ENCODE measurements at places on chromosomes 4 and X. TPM values are rescaled to one million over a fixed set of nuclear protein-coding genes. Genes with fewer than 3 reads are reported as not detected.
A peak's percentile ranks its signal among the peaks of the same experiment; 100 is the strongest.

GRCh38 chrX:153366119-153366518 lies 32.2 kb downstream of the ZNF275 start:
- DNase-seq, result no peak

GRCh38 chr4:38562751-38563198 lies 101.2 kb upstream of the KLF3 start:
- peak; percentile 52 for DNase-seq

- DNase-seq, result no peak
Observed at GRCh38 chrX:145396612-145397011, 149.3 kb downstream of the SPANXN1 start.

DNA sequence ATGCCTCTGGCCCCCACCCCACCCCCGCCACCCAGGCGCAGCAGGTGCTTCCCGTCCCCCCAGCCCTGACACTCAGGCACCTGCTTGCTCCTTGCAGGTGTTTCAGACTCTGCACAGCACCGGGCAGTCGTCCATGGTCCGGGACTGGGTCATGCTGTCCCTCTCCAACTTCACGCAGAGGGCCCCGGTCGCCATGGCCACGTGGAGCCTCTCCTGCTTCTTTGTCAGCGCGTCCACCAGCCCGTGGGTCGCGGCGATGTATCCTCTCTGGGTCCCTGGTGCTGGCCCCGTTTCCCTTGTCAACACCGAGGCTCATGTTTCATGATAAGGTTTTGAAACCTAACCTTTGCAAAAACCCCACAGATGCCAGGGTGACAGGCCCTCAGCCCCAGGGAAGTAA lies 10.2 kb upstream of the MSANTD1 start:
- no peak for DNase-seq

DNA sequence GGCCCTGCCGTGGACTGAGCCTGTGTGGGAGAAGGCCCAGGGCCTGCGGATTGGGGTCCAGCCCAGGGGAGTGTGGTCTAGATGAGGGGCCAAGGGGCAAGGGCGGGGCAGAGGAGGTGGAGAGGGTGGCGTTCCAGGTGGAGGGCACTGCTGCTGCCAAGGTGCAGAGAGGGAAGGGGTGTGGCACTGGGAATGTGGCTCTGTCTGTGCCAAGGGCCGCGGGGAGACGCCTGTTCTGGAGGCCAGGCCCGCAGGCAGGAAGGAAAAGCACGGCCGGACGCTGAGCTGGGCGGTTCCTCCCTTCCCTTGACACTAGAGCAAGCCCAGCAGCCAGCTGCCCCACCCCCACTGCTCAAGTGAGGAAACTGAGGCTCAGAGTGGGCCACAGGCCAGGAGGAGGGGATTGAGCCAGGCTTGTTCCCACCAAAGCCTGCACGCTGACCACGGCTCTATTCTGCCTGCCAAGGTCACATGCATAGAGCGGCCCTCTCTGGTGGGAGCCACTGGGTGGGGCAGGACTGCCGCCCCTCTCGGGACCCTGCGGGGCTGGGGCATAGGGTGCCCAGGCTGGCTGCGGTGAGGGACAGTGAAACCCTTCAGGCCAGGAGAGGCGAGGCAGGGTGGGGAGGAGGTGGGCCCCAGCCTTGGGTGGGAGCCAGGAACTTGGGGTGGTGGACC lies 13.0 kb downstream of the SH3BP2 start:
- peak; percentile 97 for DNase-seq

ADH1A gene
- total RNA-seq, result 1.0 TPM

SCD5 gene
- 3.2 TPM for total RNA-seq

DUSP9 gene
- total RNA-seq, result not detected

- DNase-seq, result peak; percentile 50
Observed at GRCh38 chr4:26028793-26029567, 115.0 kb downstream of the SMIM20 start.

TRAM1L1 gene
- 0.70 TPM for total RNA-seq

TLL1 gene
- 2.4 TPM for total RNA-seq

UGT8 gene
- 58.1 TPM for total RNA-seq

STOX2 gene
- 1.8 TPM for total RNA-seq

GRCh38 chrX:103571726-103572125 lies 13.6 kb upstream of the TCEAL4 start:
- no peak for DNase-seq

DNA sequence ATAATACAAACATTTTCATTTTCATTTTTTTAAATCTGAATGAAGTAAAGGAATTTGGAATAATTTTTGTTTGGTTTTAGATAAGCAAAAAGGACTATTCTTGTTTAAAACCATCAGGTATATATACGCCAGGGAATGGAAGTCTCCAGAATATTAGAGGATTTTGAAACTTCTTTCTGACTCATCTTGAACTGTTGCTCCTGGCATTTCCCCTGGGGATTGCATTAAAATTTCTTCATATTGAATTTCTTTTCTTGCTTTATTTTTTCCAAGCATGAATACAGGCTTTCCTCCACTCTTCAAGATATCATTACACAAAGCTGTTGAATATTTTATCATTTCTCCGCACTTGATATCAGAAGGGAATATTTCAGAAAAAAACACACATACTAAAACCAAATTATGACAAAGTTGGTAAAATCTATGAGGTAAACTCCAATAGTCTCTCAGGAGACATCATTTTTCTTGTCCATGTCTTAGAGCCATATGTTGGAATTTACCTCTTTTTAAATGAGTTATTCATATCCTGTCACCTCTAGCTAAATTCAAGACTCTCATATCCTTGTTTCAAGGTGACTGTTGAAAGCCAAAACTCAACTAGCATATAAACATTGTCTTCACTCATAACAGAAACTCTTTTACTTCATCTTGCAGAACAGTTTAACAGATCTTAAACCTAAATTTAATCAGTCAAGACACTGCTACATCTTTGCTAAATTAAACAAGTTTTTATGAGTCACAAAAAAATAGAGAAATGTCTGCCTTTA lies 20.7 kb upstream of the CSN1S1 start:
- no peak for DNase-seq

CTAG1A gene
- total RNA-seq, result not detected

- DNase-seq, result no peak
Observed at GRCh38 chrX:13966793-13967125, 62.9 kb downstream of the GEMIN8 start.

SPIN4 gene
- total RNA-seq, result 4.6 TPM

DNA sequence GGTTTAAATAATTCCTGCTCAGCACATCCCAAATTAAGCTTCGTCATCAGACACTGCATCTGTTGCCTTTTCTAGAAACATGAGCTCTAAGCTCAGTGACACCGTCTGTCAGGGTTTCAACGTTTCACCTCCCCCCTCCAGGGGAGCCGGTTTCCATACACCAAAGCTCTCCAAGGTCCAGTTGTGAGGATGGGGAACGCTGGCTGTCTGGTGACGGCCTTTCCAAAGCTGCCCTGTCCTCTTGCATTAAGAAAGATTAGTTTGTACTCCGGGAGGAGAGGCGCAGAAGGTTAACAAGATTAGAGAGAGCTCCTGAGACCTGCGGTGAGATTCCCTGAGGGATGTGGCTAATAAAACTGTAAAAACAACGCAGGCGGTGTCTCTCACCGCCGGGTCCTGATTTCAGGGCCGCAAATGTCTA lies 43.2 kb downstream of the ASMT start:
- DNase-seq, result no peak

DNA sequence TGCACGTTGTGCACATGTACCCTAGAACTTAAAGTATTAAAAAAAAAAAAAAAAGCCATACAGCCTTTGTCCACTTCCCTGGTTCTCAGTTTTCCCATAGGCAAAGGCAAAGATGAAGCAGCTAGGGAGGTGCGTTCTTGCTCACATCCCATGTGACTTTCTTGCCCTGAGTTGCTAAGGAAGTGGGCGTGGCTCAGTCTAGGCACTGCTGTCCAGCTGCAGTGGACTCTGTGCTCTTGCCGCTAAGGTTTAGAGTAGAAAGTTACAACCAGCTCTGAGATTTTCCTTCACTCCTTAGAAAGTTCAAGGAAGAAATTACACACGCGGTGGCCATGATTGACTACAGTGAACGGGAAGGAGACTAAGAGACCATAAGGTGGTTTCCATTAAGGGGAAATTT lies 144.7 kb downstream of the NAA11 start:
- peak; percentile 10 for DNase-seq

DNA sequence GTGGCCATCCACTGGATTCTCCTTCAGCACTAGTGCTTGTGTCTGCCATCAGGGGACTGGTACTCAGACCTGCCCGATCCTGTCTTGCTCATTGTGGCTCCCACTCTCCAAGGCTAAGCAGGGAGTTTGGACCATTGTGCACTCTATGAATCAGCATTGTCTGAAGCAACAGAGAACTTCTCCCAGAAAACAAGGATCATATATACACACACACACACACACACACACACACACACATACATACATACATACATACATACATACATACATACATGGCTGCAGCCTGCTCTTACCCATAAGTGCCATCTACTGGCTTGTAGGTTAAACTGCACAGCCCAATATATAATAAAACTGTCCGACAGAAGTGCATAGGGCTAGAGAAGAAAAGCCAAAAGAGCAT lies 345.3 kb upstream of the LCORL start:
- DNase-seq, result no peak

GRCh38 chrX:45758319-45758718 lies 557.6 kb upstream of the DIPK2B start:
- DNase-seq, result no peak

- no peak for DNase-seq
Observed at GRCh38 chr4:86032476-86033022, 327.3 kb downstream of the MAPK10 start.

WDR17 gene
- 0.89 TPM for total RNA-seq

DNA sequence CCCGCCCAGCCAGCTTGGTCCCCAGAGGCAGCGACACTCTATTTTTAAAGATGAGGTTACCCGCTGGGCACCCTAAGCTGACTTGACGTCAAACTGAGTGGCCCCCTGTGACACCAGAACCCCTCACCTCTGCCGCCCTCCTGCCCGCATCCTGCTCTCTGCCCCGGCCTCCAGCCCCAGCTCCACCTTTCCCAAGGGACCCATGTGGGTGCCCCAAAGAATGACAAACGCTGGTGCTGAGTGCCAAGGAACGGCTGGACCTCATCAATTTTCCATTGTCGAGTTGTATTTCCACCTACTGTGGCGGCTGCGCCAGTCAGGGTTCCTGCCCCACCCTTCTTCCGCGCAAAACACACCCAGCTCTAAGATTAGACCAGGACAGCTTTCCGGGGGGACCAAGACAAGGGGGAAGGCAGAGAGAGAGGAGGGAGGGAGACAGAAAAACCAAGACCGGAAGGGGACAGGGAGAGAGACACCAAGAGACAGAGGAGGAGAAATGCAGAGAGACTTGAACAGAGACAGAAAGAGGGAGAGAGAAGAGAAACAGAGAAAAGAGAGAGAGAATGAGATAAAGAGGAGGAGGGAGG lies 2.0 kb downstream of the PRKX start:
- DNase-seq, result peak; percentile 38

DNA sequence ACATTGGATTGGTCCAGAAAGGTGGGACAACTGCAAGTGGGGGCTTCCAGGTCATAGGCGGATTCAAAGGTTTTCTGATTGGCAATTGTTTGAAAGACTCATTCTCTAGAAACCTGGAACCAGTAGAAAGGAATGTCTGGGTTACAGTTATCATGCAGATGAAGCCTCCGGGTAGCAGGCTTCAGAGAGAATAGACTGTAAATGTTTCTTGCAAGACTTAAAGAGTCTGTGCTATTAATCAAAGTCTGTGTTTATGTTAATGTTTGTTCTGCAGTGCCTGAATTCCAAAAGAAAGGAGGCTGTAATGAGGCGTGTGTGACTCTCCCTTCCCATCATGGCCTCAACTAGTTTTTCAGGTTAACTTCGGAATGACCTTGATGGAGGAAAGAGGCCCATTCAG lies 43.9 kb upstream of the GC start:
- no peak for DNase-seq

DNA sequence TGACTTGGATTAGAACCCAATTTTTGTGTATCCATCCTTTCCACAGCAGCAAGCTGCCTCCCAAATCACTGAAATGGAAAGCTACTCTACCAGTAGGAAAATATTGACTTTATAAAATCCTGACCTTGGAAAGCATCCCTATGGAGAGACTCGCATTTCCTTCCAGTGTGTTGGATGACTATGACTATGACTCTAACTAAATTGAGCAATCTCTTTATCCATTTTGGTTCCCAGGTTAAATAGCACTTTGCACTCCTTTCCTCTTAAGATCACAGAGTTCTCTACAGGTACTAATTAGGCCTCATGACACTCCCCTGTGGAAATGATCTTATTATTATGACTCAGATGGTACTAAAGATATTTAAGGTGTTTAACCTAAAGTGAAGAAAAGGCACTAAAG lies 431.8 kb downstream of the PPARGC1A start:
- DNase-seq, result no peak

IL1RAPL1 gene
- total RNA-seq, result 0.18 TPM

ALB gene
- not detected for total RNA-seq

DDX53 gene
- not detected for total RNA-seq

SSX2 gene
- not detected for total RNA-seq

PDE5A gene
- 53.6 TPM for total RNA-seq

TMEM156 gene
- 0.70 TPM for total RNA-seq

DNA sequence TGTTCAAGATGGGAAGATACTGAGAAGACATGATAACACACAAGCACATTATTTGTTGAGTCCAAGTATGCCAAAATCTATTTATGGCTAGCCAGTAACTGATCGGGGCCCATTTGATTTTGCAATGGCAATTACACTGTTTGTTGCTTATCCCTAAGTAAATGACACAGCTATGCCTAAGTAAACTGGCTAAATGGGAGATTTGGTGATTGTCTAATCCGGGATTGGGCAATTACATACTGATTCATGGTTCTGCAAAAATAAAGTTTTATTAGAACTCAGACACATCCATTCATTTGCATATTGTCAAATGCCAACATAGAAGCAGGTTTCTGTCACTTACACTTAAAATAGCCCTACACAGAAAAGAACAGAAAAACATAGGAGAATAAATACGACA lies 140.2 kb upstream of the TBL1X start:
- no peak for DNase-seq

GDI1 gene
- total RNA-seq, result 65.0 TPM

DNA sequence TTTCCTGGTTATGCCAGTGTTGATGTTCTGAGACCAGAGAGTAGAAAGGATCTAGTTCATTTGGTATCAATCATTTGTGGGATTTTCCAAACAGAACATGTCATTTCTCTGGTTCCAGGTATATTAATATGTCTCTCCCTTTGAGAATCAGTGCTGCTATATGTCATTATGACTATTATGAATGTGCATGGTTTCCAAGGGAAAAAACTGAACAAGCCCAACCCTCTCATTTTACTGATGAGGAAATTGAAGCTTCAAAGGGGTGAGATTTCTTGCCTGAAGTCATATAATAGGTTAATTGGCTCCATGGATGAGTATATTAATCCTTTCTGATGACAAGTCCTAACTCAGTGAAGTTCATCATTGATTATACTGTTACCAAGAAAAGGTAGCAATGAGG lies 31.9 kb downstream of the RUFY3 start:
- no peak for DNase-seq

- no peak for DNase-seq
Observed at GRCh38 chrX:10505726-10506125, 114.7 kb downstream of the MID1 start.

NSG1 gene
- total RNA-seq, result 3.0 TPM

- no peak for DNase-seq
Observed at GRCh38 chr4:39133623-39134022, 48.7 kb upstream of the WDR19 start.

CSAG2 gene
- total RNA-seq, result not detected

- DNase-seq, result no peak
Observed at GRCh38 chrX:19792412-19792811, 95.0 kb downstream of the SH3KBP1 start.

Measured in left colon (tissue), 2 donors.